ENCODE measurements at places on chromosomes 1 and 21.

- DNase-seq = no peak
Observed at GRCh38 chr1:75234562-75234961, 100.4 kb downstream of the LHX8 start.

- peak; percentile 79 for DNase-seq
Observed at GRCh38 chr1:84504580-84505492, 1.4 kb upstream of the SPATA1 start.

GRCh38 chr1:3466366-3467075 is 12.1 kb downstream of the ARHGEF16 start:
- DNase-seq = no peak

GRCh38 chr1:19831441-19831840 is 16.4 kb upstream of the RNF186 start:
- DNase-seq = no peak

DNA sequence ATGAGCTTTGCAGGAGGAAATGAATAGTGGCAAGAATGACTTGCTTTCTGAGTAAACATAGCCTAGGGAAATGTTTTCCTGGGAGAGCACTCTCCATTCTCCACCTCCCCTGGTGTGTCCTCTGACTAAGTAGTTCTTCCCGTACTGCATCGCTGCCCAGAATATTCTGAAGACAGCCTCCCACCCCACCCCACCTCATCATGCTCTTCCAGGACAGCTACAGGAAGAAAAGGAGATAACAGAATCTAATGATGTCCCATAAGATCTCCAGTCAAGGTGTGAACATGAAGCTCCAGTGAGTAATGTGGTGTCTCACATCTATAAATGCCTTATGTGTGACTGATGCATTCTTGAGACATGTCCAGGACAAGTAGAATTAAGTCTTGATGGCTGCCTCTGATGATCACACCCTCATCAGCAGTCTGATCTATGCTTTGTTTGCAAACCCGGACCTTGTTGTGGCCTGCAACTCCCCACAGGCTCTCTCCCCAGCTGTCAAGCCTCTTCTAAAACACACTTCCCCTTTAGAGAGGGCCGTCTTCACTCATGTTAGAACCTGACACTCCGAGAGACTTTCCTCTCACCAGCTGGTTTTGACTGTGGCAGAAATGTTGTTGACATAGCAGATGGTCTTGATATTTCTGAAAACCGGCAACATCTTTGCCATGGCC is 183.0 kb downstream of the CYYR1 start:
- DNase-seq = peak; percentile 61

GRCh38 chr1:34013958-34014737 is 150.3 kb downstream of the HMGB4 start:
- peak; percentile 33 for DNase-seq

DNA sequence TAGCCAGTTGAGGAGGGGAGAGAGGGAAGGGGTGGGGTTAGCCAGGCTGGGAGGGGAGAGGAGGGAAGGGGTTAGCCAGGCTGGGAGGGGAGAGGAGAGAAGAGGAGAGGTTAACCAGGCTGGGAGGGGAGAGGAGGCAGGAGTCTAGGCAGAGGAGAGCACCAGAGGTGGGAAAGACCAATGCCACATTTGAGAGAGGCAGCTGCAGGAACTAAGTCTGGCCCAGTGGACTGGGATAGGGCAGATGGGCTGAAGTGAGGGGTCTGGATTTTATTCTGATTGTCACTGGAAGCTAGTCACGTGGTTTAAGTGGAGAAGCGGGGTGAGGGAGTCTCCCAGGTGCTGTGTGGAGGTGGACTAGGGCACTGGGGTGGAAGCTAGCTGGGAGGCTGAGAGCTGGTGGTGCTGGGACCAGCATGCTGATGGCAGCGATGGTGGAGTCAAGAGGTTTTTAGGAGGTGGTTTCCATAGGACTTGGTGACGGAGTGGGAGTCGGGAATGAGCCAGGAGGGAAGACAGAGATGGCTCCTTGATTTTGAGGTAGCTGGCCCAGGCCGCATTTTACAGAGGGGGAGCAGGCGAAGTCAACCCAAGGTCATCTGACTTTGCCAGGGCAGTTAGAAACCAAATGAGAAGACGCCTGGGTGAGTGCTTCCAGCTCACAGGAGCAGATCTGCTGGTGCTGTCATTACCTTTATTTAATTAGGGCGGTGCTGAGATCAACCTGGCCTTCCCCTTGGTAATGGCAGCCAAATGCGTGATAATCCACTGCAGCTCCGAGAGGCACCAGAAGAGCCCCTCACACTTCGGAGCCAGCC is 42.8 kb downstream of the DISP3 start:
- no peak for DNase-seq

DNA sequence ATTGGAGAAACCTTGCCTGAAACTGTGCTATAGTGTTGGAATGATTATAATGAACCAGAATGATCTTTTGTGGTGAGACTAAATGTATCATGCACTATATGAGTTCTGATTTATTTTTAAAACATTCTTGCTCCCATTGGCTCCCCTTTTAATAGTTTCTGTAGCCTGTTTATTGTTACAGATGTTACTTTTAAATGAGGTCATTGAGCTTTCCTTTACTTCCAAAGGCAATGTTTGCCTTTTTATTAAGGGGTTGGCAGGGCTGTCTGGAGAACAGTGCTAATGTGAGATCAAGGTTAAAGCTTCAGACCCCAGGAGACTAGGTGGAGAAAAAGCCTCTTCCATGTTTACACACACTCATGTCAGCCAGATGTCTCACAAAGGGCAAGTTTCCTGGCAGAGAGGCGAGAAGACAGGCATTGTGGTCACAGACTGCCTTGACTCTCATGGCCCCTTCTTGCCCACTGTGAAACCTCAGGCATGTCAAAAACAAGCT is 120.6 kb upstream of the RAVER2 start:
- peak; percentile 76 for DNase-seq

GRCh38 chr21:42039470-42039901 is 29.3 kb upstream of the ZBTB21 start:
- peak; percentile 90 for DNase-seq

DNA sequence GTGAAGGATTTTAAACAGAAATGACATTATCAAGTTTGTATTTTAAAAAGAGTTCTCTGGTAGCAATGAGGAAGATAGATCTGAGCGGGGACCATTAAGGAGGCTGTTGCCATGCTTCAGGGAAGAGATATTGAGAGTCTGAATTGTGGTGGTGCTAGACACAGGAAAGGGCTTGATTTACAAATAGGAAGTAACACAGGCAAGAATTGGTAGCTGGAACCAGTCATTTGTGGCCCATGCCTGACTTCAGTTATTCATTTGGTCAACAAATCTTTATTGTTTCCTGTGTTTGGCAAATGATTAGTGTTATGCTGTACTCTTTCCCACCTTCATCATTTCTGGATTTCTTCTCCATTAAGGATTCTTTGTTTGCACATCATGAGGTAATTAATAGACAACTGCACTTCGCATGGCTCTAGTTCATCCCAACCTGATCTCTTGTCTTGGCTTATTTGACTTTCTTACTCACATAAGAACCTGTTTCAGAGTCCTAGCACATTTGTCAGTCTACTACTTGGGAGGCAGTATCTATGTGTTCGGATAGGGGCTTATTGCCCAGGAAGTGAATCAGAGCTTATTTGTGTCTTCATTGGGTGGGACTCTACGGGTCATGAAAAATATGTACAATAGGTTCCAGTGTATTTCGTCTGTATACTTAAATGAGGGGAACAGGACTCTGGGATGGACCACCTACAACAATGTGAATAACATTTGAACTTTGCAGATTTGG is 32.3 kb downstream of the EEIG2 start:
- DNase-seq = peak; percentile 33

- no peak for DNase-seq
Observed at GRCh38 chr1:185412385-185413087, 95.5 kb upstream of the IVNS1ABP start.

DNA sequence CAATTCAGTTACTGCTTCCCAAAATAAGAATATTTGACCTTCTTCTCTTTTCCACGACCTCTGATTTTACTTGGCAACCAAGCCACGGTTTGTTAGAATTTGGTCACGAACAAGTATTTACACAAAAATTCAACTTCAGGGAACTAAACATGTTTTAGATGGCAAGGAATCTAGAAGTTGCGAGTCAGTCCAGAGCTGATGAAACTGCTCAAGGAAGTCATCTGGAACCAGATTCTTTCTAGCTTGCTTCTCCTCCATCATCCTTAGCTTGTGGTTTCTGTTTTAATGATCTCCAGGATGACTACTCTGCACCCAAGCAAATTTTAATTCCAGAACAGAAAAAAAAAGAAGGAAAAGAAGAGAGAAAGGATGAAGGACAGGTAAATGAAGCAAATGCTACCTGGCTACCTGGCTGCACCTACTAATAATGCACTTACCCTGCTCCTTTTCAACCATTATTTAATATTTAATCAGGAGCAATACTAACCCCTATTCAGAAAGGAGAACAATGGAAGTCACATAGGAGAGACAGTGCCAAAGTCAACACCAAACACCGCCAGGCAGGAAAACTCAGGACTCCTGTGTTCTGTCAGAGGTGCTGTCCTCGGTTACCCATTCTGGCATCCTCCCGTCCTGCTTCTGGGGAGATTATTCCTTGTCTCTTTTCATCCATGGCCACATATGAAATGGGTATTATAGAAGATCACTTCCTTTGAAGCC is 54.2 kb upstream of the RGS7 start:
- peak; percentile 71 for DNase-seq

DNA sequence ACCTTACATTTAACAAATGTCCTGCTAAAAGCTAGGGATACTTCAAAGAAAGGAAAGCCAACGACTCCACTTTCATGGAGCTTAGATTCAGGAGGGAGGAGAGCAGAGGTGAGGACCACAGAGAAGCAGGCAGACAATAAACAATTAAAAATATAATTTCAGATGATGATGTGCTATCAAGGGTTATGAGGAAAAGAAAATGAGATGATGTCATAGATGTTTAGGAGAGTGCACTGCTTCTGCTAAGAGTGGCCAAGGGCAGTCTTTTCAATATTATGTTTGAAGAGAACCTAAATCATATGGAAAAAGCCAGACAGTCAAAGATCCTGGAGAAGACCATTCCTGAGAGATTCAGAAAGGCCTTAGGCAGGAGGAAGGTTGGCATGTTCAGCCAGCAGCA is 66.6 kb upstream of the HOOK1 start:
- DNase-seq = no peak

DNA sequence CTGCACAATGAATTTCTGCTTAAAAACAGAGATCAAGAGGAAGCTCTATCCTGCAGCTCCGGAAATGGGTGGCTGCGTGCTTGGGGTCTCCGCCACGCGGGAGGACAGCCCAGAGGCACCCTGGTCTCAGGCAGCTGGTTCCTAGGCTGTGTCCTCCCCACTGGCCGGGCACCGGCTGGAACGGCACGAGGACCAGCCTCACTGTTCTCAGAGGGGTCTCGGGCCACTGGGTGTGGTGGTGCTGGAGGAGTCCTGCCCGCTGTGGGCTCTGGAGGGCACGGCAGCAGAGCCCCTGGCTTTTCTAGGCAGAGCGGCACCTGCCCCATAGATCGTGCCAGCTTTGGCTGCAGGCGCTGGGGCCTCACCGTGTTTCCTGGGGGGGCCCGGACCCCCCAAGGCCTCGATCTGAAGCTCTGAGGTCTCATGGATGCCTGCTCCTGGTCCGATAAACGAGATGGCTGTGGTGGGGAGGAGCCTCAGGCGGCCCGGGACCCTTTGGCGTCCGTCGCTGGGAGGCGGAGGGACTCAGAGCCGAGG is 8.2 kb upstream of the RNF223 start:
- DNase-seq = no peak

GRCh38 chr1:181075766-181076350 is 12.6 kb upstream of the IER5 start:
- DNase-seq = no peak

GRCh38 chr1:71296551-71297134 is 215.8 kb upstream of the ZRANB2 start:
- DNase-seq = peak; percentile 25

DNA sequence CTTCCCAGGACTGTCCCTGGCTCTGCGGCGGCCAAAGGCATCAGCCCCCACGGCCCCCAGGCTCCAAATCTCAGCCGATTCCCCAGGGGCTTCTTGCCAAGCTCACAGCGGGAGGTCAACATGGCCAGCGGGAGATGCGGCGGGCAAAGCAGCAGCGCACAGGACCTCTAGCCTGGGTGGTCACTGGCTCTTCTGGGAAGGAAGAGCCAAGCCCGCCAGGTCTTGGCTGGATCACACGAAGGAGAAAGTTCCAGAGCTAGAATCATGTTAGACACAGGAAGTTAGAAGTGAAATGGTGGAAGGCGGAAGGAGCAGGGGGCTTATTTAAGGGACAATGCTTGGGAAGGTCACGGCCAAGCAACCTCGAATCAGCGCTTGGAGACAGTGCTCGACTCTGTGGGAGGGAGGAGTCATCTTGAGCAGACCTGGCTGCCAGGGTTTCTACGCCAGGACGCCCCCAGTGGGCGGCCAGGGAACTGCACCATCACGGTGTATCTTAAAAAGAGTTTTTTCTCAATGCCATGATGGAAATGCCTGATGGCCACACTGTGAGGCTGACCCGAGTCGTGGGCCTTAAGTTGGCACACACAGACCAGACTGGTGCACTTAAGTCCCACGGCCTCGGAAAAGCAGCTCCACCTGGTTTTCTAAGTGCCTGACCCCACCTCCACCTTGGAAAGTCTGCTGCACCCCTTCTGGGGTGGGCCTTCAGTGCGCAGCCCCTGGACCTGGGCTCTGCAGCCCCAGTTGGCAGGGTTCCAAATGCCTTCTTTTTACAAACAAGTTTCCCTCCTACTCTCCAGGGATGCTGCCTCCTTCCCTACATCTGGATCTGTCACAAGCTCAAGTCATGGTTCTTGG is 29.3 kb downstream of the SLC66A1 start:
- peak; percentile 80 for DNase-seq

DNA sequence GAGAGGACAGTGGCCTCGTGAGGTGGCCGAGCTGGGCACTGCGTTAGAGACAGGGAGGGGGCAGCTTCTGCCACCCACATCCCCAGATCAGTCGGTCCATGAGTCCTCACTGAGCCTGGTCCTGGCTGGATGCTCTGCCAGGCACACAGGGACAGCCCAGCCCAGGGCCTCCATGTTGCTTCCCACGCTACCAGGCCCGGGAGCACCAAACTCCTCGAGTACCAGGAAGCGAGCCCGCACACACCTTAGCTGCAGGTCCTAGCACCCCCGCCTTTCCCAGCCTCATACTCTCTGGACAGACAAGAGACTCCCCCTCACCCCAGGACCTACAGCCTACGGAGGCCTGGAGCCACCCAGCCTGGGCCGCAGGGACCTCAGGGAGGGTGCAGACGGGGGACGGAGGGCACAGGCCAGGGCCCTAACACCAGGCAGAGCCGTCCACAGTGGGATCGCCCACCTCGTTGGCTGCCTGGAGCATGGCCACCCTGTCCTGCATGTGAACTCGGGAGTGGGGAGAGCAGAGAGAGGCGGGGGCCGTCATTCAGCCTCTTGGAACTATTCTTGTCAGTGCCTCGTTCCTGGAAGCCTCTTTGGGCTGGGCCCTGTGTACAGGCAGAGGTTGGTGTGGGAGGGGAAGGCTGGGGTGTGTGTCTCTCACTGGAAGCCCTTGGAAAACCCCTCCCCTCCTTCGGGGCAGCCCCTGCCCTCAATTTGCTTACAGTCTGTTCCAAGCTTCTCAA is 90.9 kb upstream of the RUNX3 start:
- no peak for DNase-seq

GRCh38 chr1:188364927-188365449 is 1536.2 kb downstream of the PLA2G4A start:
- no peak for DNase-seq

GRCh38 chr1:167268347-167268787 is 47.7 kb downstream of the POU2F1 start:
- no peak for DNase-seq

- DNase-seq = peak; percentile 30
Observed at GRCh38 chr1:31587720-31588423, 11.6 kb downstream of the TINAGL1 start.

- DNase-seq = no peak
Observed at GRCh38 chr1:204105131-204105515, 32.2 kb downstream of the SOX13 start.
